Activated B cell treated with CpG ODN at 0.5 μM for 24 hours (primary cell): ENCODE measurements at places on chromosomes 11 and 22. TPM values are rescaled to one million over a fixed set of nuclear protein-coding genes. Genes with fewer than 3 reads are reported as not detected.

DNA sequence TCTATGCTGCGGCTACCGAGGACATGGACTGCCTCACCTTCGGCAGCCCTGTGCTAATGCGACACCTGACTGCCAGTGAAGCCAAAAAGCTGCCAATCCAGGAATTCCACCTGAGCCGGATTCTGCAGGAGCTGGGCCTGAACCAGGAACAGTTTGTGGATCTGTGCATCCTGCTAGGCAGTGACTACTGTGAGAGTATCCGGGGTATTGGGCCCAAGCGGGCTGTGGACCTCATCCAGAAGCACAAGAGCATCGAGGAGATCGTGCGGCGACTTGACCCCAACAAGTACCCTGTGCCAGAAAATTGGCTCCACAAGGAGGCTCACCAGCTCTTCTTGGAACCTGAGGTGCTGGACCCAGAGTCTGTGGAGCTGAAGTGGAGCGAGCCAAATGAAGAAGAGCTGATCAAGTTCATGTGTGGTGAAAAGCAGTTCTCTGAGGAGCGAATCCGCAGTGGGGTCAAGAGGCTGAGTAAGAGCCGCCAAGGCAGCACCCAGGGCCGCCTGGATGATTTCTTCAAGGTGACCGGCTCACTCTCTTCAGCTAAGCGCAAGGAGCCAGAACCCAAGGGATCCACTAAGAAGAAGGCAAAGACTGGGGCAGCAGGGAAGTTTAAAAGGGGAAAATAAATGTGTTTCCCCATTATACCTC lies 3.3 kb downstream of the FEN1 start:
- peaks cover 33% of the 10 kb centered on the region for H3K36me3 ChIP-seq
- H3K27ac ChIP-seq, result no peak overlapping the region
- no peak overlapping the region for H3K4me3 ChIP-seq

DNA sequence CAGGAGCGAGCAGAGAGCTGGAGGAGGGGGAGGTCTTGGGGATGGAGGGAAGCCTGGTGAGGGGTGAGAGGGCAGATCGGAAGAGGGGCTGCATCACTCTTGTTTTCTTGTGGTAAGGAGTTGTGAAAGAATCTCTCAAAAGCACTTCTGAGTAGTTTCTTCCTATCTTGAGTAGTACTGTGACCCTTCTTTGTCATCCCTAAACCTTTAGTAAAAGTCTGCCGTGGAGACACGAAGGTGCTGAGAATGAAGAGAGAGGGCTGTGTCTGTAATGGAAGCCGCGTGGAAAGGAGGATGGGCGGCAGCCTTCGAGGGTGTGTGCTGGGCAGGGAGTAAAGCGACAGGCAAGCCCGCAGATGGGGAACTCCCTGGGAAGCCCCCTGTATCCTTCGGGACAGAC lies 237.8 kb downstream of the TBC1D22A start:
- H3K36me3 ChIP-seq, result peaks cover 54% of the 10 kb centered on the region
- H3K27me3 ChIP-seq, result no peaks in the 10 kb centered on the region

- no peaks in the 10 kb centered on the region for H3K36me3 ChIP-seq
- H3K27ac ChIP-seq, result no peak overlapping the region
- no peak overlapping the region for H3K4me3 ChIP-seq
- peaks cover 21% of the 10 kb centered on the region for H3K4me1 ChIP-seq
- DNase-seq, result no peak
Observed at GRCh38 chr11:129377739-129378138, 2.1 kb downstream of the BARX2 start.

The POU2AF3 gene
- 0.82 and 1.1 TPM in 2 replicates for total RNA-seq

- H3K36me3 ChIP-seq, result peaks cover 12% of the 10 kb centered on the region
- H3K4me1 ChIP-seq, result no peaks in the 10 kb centered on the region
- no peak for DNase-seq
- H3K27me3 ChIP-seq, result no peaks in the 10 kb centered on the region
- H3K27ac ChIP-seq, result no peak overlapping the region
Observed at GRCh38 chr11:2569731-2570210, 125.0 kb downstream of the KCNQ1 start.

DNA sequence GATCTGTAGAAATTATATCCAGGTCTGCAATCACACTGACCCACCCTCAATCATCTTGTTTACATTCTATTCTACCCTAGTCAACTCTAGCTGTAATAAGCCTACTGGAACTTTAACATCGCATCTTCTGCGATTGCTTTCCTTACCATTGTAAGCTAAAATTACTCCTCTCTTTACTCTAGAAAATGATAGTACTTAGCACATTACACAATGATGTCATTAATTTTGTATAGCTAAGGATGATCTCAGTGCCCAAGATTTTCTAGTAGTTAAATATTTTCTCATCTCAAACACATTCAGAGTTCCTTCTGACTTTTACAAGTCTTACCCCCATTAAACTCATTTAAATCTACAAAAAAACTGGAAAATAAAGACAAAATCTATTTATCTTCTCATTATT lies 39.6 kb upstream of the CTSC start:
- H3K4me3 ChIP-seq, result no peak overlapping the region
- no peak for DNase-seq
- H3K4me1 ChIP-seq, result no peaks in the 10 kb centered on the region
- H3K27me3 ChIP-seq, result no peaks in the 10 kb centered on the region
- H3K27ac ChIP-seq, result no peak overlapping the region
- H3K36me3 ChIP-seq, result peaks cover 2% of the 10 kb centered on the region

The CABP2 gene
- total RNA-seq, result not detected in 2 replicates

The SNX32 gene
- total RNA-seq, result 0.37 and 1.0 TPM in 2 replicates

DNA sequence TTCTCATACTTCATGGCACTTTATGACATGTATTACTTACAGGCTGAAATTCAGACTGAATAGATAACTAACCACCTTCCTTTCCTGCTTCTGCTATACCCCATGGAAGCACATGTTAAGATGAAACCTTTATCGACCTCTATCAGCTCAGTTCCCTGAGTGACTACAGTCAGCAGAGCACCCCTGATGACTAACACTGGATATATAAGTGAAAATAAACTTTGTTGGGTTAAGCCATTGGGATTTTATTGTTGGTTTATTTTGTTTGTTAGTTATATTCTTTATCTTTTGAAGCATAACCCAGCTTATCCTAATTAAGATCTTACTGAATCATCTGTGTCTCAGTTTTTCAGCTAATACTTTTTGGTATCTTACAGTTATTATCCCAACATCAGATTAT lies 23.0 kb upstream of the MAML2 start:
- H3K27me3 ChIP-seq, result no peaks in the 10 kb centered on the region
- H3K4me1 ChIP-seq, result peaks cover 8% of the 10 kb centered on the region
- no peak overlapping the region for H3K4me3 ChIP-seq
- DNase-seq, result no peak
- H3K27ac ChIP-seq, result no peak overlapping the region
- H3K36me3 ChIP-seq, result peaks cover 53% of the 10 kb centered on the region

The KRTAP5-1 gene
- total RNA-seq, result not detected in 2 replicates

DNA sequence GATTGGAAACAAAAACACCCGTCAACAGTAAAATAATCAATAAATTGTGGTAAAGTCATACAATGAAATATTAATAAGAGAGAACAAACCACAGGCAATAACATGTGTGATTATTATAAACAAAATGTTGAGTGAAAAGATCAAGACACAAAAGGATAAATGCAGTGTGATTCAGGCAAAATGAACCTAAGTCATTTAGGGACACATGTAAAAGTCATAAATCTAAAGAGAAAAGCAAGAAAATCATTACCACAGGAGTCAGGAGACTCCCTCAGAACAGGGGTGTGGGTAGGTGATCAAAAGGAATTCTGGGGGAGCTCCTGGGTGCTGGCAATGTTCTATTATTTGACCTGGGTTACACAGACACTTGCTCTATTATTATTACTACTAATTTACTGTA lies 47.9 kb upstream of the PPP2R1B start:
- no peak overlapping the region for H3K27ac ChIP-seq
- no peak overlapping the region for H3K4me3 ChIP-seq
- H3K27me3 ChIP-seq, result no peaks in the 10 kb centered on the region
- H3K36me3 ChIP-seq, result peaks cover 32% of the 10 kb centered on the region

- no peaks in the 10 kb centered on the region for H3K36me3 ChIP-seq
- H3K27me3 ChIP-seq, result peaks cover 2% of the 10 kb centered on the region
- no peak overlapping the region for H3K4me3 ChIP-seq
- DNase-seq, result no peak
Observed at GRCh38 chr11:94658386-94658785, 91.2 kb downstream of the PIWIL4 start.

The GDPD4 gene
- total RNA-seq, result not detected in 2 replicates
